Ammon's horn (tissue), 1 donor: ENCODE measurements at places on chromosomes 5 and 9.

DNA sequence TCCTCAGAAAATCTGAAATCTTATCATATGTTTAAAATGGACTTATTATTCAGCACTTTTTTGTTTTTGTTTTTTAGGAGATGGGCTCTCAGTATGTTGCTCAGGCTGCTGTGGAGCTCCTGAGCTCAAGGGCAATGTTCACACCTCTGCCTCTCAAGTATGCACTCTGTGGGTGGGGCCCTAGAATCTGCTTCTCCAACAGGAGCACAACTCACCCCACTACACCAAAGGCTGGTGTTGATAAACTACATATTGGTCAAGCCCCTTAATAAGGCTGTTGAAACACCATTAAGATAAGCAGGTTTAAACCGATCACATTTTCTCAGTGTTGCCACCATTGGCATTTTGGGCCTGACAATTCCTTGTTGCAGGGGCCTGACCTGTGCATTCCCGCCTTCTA is 131.6 kb downstream of the FANCC start:
- no peak for DNase-seq

GRCh38 chr5:65858316-65858715 is 68.1 kb upstream of the ERBIN start:
- no peak for DNase-seq

DNA sequence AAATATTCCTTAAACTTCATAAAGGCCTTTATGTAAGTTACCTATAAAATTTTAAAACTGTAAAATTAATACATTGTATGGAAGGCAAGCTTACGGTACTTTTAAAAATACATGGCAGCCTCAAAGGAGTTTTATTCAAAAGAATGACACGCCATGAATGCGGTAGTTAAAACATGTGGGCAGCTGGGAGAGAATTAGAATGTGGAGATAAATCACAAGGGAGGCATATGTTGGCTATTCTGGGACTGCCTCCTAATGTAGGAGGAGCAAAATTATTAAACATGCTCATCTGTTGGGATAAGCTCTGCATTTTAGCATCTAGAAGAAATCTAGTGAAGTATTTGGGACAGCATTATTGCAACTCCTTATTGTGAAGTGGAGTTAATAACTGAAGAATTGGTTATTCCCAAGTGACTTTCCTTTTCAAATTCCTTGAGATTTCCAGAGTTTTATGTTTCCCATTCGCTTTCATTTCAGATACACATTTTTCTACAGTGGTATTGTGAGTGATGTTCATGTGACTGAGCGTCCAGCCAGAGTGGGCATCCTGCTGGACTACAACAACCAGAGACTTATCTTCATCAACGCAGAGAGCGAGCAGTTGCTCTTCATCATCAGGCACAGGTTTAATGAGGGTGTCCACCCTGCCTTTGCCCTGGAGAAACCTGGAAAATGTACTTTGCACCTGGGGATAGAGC is 109.4 kb downstream of the CMYA5 start:
- DNase-seq = no peak

DNA sequence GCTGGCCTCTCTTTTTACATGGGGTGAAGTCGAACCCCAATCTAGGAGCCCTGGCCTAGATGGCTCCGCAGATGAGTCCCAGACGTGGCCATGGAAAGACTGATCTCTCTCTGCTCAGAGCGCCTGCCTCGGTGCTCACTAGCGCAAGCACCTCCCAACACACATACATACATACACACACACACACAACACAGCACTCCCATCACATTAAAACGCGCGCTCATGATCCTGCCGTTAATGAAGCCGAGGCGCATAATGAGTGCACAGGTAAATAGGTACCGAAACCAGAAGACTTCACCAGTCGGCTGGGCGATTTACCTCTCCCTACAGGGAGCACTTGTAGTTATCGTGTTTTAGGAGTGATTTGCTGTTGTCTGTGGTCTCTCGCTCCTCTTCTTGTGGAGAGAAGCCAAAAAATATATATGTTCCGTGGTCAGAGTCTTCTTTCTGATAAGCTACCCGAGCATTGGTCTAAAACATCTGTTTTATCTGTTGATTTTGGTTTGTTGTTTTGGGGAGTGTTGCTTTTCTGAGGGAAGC is 207.7 kb downstream of the MEF2C start:
- DNase-seq = no peak

DNA sequence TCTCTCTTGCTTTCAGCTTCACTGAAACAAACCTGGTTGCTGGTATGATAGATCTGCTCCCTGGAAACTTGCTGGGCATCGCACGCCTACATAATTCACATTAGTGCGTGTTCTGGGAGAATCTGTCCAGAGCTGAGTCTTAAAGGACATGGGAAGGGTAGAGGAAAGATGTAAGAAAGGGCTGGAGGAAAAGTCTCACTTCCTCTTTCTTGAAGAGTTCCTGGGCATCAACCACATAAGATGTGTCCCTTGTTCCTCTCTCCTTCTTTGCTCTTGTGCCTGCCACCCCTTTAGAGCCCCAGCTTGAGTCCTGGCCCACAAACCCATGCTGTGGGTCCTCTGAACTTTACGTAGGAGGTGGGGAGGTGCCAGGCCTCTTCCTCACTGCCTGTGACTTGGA is 205.3 kb upstream of the PANK3 start:
- DNase-seq = no peak

DNA sequence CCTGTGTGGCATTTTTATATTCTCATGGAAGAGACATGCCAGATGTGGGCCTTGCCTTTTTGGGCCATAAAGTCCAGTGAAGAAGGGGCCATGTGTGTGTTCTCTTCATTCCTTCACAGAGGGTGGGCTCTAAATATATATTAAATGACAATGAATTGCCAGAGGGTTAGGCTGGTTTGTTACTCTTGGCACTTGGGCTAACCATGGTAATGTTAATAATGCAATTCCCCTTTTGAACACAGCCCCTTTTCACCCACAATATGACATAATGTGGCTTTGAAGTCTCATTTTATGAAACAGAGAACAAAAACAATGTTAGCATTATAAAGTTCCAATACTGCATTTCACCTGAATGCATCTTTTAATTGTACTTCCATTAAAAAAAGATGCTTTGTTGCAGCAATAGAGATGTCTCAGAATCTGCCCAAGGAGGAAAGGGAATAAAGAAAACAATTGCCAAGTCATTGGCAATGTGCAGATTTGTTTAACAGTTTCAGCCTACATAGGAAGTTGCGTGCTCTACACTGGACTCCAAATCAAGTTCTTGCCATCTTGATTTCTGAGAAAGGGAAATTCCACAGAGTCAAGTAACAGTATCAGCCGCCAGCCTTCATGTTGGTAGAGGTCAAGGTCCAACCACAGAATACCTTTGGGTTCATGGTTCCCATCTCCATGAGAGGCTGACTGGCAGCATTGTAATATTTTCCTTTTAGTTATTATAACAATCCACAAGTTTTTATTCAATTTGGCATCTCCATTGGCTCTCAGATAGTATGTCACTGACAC is 141.9 kb downstream of the SLC12A2 start:
- DNase-seq = no peak

DNA sequence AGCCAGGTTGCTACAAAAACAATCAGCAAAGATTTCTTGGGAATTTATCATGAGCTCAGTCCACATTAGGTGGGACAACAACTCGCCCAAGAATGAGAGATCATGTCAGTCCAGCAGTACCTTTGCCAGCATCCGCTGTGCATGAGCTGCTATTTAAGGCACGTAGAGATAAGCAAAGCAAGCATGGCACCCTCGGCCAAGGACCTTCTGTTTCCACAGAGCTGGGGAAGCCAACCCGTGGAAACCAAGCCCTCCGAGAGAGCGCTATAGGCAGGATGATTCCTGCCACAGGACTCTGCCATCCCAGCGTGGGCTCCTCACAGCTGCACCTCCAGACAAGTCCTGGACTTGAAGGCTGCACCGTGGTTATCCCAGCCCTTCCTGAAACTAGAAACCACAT is 189.5 kb upstream of the PPP1R26 start:
- no peak for DNase-seq

GRCh38 chr9:134189145-134189469 is 24.7 kb upstream of the RNU6ATAC start:
- DNase-seq = no peak

DNA sequence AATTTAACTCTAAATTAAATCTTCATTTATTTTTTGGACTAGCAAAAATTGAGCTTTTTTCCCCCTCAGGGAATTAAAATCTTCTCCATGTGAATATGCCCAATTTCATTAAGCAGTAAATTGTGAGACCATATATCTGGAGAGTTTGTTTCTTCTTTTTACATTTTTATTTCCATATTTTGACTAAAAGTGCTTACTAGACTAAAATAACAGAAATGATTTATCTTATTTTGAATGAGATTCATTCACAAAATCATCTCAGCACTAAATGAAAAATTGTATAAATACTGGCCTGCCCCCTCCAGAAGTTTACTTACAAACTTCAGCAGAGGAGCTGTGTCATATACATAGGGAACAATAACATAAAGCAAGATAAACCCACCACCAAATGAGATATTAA is 26.6 kb downstream of the MAPKAP1 start:
- DNase-seq = no peak

- DNase-seq = no peak
Measured at GRCh38 chr9:13431692-13432091, 152.2 kb upstream of the MPDZ start.

GRCh38 chr5:83846624-83847350 is 126.1 kb upstream of the HAPLN1 start:
- DNase-seq = no peak

DNA sequence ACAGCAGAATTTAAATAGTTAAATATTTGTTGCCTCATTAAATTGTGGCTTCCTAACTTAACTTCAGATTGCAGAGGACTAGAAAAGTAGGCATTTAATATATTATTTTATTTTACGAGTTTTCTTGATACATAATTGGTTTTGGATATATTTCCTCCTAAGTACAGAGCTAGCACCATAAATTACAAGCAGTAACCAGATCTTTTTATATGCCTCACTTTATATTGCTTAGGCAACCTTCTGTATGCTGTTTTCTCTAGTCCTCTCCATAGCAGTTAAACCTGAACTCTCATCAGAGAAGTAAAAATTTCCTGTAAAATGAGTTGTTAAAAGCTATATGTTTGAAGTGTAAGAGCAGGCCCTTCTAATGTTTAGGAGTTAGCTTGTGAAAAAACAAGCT is 144.2 kb downstream of the ZCCHC7 start:
- no peak for DNase-seq

GRCh38 chr9:69667306-69667705 is 4.9 kb downstream of the APBA1 start:
- no peak for DNase-seq

DNA sequence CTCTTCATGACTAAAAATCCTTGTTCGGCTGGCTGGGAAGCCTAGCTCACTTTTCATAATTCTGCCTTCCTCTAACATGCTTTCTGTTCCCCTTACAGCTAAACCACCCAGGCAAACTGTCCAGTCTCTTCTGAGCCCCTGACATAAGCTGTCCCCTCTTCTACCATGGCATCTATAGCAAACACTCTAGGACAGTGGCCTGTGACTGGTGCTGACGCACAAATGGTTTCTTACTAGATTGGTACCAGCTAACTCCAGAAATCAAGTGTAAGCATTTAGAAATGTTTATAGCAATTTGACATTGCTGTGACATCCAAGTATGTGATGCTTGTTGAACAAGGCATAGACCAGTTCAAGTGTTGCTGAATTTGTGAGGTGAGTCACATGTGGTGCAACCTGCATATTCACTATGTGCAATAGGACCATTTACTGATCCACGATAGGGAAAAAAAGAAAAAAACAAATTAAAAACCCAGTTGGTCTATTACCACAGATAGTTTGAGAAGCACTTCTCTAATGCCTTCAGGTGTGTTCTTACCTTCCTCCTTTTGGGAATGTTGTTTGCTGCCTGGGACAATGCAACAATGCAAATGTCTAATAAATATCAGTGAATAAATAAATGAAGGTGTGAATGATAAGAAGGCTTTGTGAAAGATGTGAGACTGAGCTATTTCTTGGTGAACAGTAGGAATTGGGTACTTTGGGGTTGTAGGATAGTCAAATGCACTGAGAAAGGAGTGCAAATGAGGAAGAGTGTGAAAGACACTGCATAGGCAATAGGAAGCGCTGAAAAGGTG is 22.4 kb downstream of the ELOVL7 start:
- DNase-seq = no peak

DNA sequence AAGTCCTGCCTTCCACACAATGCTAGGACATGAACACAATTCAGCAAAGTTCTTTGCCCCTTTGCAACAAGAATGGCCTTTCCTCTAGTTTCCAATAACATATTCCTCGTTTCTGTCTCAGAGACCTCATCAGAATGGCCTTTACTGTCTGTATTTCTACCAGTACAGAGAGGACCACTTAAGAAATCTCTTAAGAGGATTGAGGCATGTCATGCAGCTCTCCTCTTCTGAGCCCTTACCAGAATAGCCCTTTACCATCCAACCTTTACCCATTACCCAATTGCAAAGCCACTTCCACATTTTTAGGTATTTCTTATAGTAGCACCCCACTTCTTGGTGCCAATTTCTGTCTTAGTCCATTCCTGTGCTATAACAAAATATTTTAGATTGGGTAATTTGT is 20.3 kb downstream of the TNPO1 start:
- no peak for DNase-seq

GRCh38 chr9:32787816-32788215 is 4.5 kb downstream of the TMEM215 start:
- DNase-seq = no peak

DNA sequence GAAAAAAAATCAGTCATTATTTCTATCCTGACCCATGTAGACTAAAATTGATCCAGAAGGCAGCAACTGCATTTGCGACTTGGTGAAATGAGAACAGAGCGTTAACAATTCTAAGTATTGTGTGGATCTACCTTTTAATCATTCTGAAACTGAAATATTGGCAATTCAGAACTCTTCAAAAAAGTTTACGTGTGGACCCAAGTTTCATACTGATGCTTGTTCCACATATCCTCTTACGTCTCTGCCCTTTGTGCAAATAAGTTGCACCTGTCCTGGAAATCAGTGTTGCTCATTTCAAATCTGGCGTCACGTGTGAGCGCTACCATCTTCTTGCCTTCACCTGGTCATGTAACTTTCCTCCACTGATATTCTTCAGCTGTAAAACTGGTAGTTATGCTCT is 74.7 kb downstream of the NTRK2 start:
- DNase-seq = no peak

DNA sequence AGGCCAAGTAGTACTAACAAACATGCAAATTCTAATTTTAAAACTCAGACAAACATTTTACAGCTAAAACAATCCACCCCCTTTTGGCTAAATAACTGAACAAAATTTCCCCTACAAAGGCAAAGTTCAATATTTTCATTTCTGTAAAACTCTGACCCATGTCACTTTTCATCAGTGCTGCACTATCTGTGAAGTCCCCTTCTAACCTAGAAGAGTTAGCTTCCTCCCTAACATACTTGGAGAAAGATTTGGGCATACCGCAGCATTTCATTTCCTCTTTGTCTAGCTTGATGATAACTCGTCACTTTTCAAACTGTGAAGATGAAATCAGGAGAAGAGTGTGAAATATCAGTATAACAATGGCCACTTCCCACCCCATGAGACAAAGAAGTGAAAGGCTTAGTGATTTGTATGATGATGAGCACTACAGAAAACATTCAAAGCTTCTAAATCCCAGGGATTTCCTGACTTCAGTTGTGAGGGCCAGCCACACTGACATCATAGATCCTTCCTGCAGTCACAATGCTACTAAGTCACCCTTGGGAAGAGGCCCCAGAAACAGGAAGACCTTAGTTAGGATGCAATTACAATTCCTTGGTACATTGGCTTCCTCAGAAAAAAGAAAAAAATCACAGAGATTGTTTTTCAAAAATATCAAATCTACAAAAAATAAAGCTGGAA is at the start of gene FAM81B:
Gene FAM81B (plus strand): TSS at position 555 of the 681 bp plus-strand sequence. CDS start 24 bp downstream, at position 579.
- DNase-seq = no peak
